ENCODE measurements at places on chromosomes 4 and X.

GRCh38 chr4:31192341-31192740, 472.2 kb downstream of the PCDH7 start:
- no peak for DNase-seq

- DNase-seq = no peak
Observed at GRCh38 chr4:81555489-81555888, 83.8 kb upstream of the RASGEF1B start.

DNA sequence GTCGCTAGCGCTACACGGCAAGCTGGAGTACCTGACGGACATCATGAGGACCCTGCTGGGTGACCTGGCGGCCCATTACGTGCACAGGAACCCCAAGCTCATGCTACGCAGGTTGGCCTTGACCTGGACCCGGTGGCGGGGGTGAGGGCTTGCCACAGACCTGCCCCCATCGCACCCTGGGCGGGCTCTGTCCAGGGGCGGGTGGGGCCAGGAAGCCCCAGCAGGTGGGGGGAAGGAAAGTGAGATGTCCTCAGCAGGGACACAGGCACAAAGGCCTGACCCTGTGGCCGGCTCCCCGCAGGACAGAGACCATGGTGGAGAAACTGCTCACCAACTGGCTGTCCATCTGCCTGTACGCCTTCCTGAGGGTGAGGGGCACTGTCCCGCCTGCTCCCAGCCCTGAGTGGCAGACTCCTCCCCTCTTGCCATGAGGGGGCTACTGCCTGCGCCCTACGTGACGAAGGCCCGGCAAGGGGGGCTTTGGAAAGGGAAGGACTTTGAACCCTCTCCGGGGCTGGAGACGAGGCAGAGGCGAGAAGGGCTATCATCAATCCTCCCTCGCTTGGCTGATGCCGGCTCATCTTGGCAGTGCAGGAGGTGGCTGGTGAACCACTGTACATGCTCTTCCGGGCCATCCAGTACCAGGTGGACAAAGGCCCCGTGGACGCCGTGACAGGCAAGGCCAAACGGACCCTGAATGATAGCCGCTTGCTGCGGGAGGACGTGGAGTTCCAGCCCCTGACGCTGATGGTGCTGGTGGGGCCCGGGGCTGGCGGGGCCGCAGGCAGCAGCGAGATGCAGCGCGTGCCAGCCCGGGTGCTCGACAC, 5.3 kb upstream of the SRPK3 start:
- no peak for DNase-seq

DNA sequence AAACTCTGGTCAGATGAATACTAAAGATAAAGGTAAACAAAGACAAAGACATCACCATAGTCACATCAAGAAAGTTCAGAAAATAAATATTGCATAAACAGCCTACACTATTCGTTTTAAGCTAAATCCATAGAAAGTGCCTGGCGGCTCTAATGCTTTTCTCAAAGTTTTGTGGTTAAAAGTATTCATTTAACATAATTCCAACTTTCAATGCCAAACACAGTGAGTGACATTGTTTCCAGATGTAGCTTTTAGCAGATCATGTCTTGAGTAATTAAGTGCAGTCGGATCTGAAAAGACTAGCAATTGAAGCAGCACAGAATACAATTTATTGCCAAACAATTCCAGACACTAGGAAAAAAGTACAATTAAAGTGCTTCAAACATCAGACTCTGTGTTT, 287.1 kb upstream of the ADGRL3 start:
- DNase-seq = no peak

DNA sequence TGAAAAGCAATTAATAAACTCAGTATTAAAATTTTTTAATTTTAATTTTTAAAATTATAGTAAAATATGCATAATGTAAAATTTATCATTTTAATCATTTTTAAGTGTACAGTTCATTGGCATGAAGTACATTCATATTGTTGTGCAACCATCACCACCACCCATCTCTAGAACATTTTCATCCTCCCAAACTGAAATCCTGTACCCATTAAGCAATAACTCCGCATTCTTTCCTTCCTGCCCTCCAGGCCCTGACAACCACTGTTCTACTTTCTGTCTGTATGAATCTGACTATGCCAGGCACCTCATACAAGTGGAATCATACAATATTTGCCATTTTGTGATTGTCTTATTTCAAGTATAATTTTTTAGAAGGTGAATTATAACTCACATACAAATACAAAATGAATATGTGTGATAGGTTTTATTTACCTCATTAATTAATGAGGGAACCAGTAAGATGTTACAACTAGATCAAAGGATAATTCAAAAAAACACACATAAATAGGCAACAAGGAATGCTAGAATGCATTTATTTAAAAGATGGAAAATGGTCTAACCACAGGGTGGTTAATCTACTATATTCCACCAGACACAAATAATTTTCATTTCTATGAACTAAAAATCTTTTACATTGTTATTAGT, 13.1 kb upstream of the AFF1 start:
- peak; percentile 39 for DNase-seq

DNA sequence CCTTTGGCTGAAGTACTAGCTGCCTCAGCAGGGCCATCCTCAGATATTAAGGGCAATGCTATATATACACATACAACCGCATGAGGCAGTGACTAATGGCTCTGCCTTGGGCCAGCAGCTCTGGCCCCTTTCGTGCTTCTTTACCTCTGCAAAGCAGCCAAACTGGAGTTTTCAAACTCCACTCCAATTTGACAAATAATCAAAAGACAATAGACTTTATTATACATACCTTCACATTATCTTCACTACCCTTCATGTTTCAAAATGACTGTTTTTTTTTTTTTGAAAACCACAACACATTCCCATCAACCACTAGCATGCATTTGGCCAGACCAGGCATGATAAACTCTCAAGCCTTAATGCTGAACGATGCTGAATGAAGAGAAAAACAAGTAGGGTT, 187.7 kb downstream of the ENOX2 start:
- peak; percentile 4 for DNase-seq

GRCh38 chr4:7540654-7541413, 106.1 kb upstream of the PSAPL1 start:
- DNase-seq = no peak

- no peak for DNase-seq
Observed at GRCh38 chr4:76622717-76623116, 187.7 kb downstream of the SHROOM3 start.

DNA sequence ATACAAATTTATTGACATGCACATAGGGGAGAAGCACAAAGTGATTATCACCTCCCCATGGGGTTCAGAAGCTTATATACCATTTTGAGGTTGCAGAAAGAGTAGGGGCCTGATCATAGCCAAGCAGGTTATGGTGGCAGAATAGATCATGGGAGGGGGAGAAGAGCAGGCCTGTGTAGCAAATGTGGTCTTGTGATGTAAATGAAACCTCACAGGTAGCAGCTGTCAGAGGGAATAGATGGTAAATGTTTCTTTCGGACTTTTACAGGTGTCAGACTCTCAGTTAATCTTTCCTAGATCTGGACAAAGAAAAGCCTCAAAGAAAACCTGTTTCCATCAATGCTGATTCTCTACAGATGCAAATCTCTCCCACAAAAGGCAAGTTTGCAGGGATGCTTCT, 84.4 kb downstream of the CFAP299 start:
- DNase-seq = no peak

GRCh38 chr4:37469286-37469685, 216.9 kb downstream of the RELL1 start:
- DNase-seq = no peak

GRCh38 chr4:169399976-169400767, 129.4 kb upstream of the SH3RF1 start:
- DNase-seq = peak; percentile 28

- peak; percentile 7 for DNase-seq
Observed at GRCh38 chr4:123709336-123709735, 312.7 kb downstream of the SPRY1 start.

GRCh38 chrX:16797841-16798240, 11.6 kb downstream of the TXLNG start:
- DNase-seq = no peak

GRCh38 chr4:54586320-54586955, 71.3 kb upstream of the KIT start:
- DNase-seq = peak; percentile 36

DNA sequence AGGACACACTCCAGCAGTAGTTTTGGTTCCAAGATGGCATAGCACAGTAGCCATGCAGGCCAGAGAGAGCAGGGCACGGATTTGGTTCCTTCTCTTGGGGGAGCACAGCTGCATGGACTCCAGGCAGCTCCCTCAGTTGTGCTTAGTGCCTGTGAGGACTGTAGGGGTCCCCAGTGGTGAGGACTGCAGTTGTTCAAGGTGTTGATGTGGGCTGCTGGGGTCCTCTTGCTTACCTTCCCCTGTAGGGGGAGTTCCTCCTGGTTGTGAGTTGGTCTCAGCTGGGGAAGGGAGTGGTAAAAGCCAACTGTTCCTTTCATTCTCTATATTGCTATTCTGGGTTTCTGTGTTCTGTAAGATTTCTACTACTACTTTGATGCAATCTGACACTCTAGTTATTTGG, 606.5 kb downstream of the MAGEB5 start:
- no peak for DNase-seq

DNA sequence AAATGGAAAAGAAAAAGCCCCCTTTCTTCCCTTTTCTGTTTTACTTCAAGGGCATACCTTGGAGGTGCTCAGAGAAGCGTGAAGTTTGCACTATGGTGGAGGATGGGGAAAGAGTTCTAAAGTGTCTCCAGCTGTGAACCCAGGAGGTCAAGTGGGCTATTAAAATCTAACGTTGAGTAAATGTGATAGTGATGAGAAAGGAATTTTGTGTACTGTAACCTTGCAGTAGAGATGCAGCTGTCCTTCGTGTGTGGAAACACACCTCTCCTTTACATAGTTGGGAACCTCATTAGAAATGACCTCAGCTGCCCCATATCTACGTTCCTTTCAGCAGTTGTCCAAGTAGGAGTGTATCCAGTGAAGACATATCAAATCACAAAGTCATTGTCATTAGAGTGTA, 26.5 kb downstream of the ADH5 start:
- DNase-seq = no peak

- no peak for DNase-seq
Observed at GRCh38 chr4:101018836-101019235, 328.5 kb downstream of the PPP3CA start.

GRCh38 chr4:17029964-17030363, 131.5 kb upstream of the LDB2 start:
- peak; percentile 36 for DNase-seq

- peak; percentile 49 for DNase-seq
Observed at GRCh38 chr4:7332216-7333023, 102.3 kb downstream of the PSAPL1 start.

- DNase-seq = no peak
Observed at GRCh38 chrX:16754019-16754418, 32.2 kb upstream of the TXLNG start.

DNA sequence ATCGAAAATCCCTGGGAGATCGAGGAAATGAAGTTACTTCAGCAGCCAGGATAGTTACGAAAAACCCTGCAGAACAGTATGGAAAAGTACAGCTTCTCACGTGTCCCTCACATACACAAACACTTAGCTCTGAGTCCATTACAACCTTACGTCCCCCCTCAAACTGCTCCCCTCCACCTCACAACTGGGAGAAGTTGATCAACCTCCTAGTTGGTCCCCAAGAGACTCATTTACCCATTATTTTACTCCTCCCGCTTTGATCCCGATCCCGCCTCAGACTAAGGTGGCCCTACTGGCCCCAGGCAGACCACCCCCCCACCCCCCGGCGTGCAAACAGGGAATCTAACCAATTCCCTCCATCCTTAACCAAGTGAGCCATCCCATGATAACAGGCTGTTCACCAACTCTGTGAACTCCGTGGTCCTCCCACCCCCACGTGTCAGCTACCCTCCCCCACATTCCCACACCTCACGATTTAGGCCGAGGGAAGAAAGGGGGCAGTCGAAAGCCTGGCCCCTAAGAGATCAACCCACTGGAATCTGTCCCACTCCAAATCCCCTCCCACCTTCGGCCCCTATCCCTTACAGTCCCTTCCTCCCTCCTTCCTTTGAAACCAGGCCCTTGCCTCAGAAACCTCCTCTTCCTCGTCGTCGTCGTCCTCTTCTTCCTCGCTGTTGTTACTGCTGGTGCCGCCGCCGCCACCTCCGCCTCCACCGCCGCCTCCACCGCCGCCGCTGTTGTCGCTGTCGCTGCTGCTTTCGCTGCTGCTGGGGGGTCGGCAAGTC, 755 bp downstream of the ANKRD17 start:
- peak; percentile 40 for DNase-seq

GRCh38 chr4:137692205-137692604, 159.9 kb upstream of the PCDH18 start:
- DNase-seq = no peak

GRCh38 chrX:154382483-154383069, 3.5 kb downstream of the EMD start:
- DNase-seq = no peak

- DNase-seq = no peak
Observed at GRCh38 chr4:167380964-167381363, 146.7 kb upstream of the SPOCK3 start.

GRCh38 chr4:177574446-177574845, 132.2 kb upstream of the AGA start:
- DNase-seq = peak; percentile 40

DNA sequence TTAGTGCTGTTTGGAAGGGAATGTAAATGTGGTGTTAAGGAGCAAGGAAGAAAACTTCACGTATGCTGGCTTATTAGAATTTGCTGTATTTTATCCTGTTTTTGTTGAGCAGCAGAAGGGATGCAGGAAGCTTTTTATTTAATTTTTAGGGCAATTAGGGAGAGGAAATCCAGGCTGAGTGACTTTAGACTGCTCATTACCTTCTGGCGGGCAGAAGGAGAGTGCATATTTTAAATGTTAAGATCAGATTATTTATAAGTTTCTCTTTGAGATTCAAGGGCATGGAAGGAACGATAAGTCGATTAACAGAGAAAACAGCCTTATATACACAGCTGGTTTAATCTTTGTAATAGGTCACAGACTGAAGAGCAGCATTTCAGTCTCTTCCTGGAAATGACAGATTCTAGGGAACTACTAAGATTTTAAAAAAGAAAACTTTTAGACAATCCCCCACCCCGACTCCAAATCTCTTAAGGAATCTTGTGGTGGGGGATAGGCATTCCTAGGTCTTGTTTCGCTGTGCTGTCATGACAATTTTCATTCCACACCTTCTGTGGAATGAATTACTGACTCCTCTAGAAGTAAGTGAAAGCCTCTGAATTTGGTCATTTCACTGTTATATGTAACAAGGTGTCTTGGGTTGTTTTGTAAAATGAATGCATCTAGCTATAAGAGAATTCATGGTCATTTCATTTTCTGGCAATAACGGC, 402.5 kb downstream of the RAPGEF2 start:
- DNase-seq = no peak

- DNase-seq = no peak
Observed at GRCh38 chrX:42720209-42720608, 57.8 kb downstream of the PPP1R2C start.

DNA sequence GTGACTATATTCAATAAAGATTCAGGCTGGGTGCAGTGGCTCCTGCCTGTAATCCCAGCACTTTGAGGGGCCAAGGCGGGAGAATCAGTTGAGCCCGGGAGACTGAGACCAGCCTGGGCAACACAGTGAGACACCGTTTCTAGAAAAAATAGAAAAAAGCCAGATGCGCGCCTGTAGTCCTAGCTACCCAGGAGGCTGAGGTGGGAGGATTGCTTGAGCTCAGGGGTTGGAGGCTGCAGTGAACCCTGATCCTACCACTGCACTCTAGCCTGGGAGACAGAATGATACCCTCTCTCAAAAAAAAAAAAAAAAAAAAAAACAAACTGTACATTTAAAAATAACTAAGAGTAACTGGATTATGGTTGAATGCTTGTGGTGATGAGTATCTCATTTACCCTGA, 1.1 kb downstream of the NUDT6 start:
- no peak for DNase-seq

GRCh38 chr4:123816462-123816861, 419.9 kb downstream of the SPRY1 start:
- DNase-seq = peak; percentile 74

Data from fibroblast of mammary gland (primary cell).